ENCODE measurements at places on chromosomes 6 and 20.
A peak's percentile ranks its signal among the peaks of the same experiment; 100 is the strongest.

GRCh38 chr6:116529466-116530290, 15.8 kb downstream of the TRAPPC3L start:
- no peaks in the 10 kb centered on the region for H3K36me3 ChIP-seq
- H3K27ac ChIP-seq, result no peak overlapping the region
- H3K4me3 ChIP-seq, result no peak overlapping the region
- H3K4me1 ChIP-seq, result no peaks in the 10 kb centered on the region
- DNase-seq, result no peak
- peaks cover 50% of the 10 kb centered on the region for H3K27me3 ChIP-seq

DNA sequence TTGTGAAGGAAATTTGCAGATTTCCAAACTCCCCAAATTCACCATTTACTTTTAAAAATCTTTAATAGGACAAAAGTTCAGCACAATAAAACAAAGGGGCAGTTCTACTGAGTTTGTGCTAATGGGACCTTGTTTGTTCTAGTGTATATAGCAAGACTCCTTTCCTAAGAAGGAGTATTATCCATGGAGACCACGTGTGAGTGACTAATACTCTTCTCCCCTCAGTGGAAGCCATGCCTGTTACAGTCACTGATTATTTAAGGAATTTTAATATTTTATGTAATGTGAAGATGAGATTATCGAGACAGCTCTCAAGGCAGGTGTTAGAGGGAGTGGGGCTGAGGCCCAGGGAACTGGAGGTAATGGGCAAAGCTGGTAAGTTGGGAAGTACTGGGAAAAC, 16.4 kb upstream of the QKI start:
- no peaks in the 10 kb centered on the region for H3K36me3 ChIP-seq
- H3K4me1 ChIP-seq, result peaks cover 6% of the 10 kb centered on the region
- peaks cover 30% of the 10 kb centered on the region for H3K27me3 ChIP-seq
- H3K4me3 ChIP-seq, result no peak overlapping the region

DNA sequence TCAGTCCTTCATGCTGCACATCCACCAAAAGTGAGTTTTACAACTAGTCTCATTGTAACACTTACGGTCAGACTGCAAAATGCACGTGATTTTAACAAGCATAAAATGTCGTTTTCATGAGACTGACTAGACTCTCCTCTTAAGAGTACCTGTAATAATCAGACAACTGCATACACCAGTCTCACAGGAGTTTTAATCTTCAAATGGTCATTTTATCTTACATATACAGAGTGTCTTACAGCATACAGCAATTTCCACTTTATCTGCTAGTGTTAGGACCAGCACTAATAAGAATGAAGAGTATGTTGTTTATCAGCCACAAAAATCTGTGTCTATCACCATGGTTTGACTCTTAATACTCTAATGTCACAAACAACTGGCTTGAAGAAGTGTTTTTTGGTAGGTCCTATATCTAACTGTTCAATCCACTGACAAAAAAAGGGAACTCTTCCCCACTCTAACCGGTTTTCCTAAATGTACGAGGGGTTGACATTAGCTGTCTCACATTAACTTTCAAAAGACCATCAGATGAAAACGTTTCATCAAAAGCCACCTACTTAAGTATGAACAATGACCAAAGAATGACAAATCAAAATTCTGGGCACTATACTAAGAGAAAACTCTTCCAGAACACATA, 1.5 kb upstream of the ASF1A start:
- H3K27ac ChIP-seq, result peak overlapping the region; percentile 94
- H3K4me1 ChIP-seq, result peaks cover 28% of the 10 kb centered on the region
- H3K4me3 ChIP-seq, result peak overlapping the region; percentile 88
- no peak for DNase-seq
- no peaks in the 10 kb centered on the region for H3K27me3 ChIP-seq

GRCh38 chr6:137776786-137777686, 90.0 kb upstream of the TNFAIP3 start:
- no peak overlapping the region for H3K4me3 ChIP-seq
- no peaks in the 10 kb centered on the region for H3K27me3 ChIP-seq
- H3K36me3 ChIP-seq, result peaks cover 5% of the 10 kb centered on the region
- no peak for DNase-seq

- no peaks in the 10 kb centered on the region for H3K4me1 ChIP-seq
- no peaks in the 10 kb centered on the region for H3K27me3 ChIP-seq
- no peak overlapping the region for H3K4me3 ChIP-seq
- H3K27ac ChIP-seq, result no peak overlapping the region
- no peak for DNase-seq
Observed at GRCh38 chr6:9437836-9438235, 977.0 kb downstream of the TFAP2A start.

DNA sequence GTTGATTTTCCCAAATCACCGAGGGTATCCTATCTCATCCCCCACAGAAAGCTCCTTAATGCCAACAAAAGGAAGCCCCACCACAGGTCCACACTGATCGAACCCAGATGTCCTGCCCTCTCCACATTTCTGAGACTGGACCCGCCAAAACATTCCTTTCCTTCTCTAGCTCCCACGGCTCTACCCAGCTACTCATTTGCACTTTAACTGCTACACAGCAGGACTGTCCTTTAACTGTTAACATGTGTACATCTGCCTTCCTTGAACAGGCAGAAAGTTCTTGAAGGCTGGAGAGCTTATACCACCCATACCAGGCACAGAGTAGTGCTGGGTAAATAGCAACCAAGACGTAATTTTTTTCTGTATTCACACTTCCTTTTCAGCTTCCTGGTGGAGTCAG, 68.6 kb downstream of the TRMT6 start:
- no peak for DNase-seq
- no peak overlapping the region for H3K4me3 ChIP-seq
- no peaks in the 10 kb centered on the region for H3K36me3 ChIP-seq
